A549 treated with Mapracorat at 1 μM for 4 hours (cell line): ENCODE measurements at places on chromosomes 1 and 21. TPM values are rescaled to one million over a fixed set of nuclear protein-coding genes. Genes with fewer than 3 reads are reported as not detected.

The POTED gene
- not detected in 5 replicates for total RNA-seq

The PTPN22 gene
- not detected in 5 replicates for total RNA-seq

The AMY2A gene
- total RNA-seq: not detected in 5 replicates

The RYR2 gene
- 0.01 to 0.06 TPM (median 0.02 TPM) in 4 of 5 replicates, not detected in the other for total RNA-seq

The NRDC gene
- 73.4 to 78.4 TPM (median 75.1 TPM) in 5 replicates for total RNA-seq

The CD5L gene
- not detected in 5 replicates for total RNA-seq

The RAB7B gene
- total RNA-seq: 0.92 to 1.7 TPM (median 0.96 TPM) in 5 replicates

The RXFP4 gene
- not detected in 5 replicates for total RNA-seq

The FLG gene
- total RNA-seq: 0.01 TPM in 1 of 5 replicates, not detected in the others

The COX20 gene
- 45.1 to 53.6 TPM (median 45.7 TPM) in 5 replicates for total RNA-seq

The UMODL1 gene
- not detected in 5 replicates for total RNA-seq

The RWDD3 gene
- 8.6 to 11.1 TPM (median 9.0 TPM) in 5 replicates for total RNA-seq

The FNDC5 gene
- total RNA-seq: 0.17 to 0.80 TPM (median 0.30 TPM) in 5 replicates

The METTL18 gene
- total RNA-seq: 4.4 to 6.5 TPM (median 4.9 TPM) in 5 replicates

The ATP6V1G3 gene
- not detected in 5 replicates for total RNA-seq

The EPHA2 gene
- 98.7 to 150 TPM (median 137 TPM) in 5 replicates for total RNA-seq

The BTBD19 gene
- 2.3 to 3.4 TPM (median 2.7 TPM) in 5 replicates for total RNA-seq

The SV2A gene
- 0.05 to 0.17 TPM (median 0.10 TPM) in 5 replicates for total RNA-seq

The MMEL1 gene
- not detected in 5 replicates for total RNA-seq

The CCDC30 gene
- total RNA-seq: 0.55 to 1.6 TPM (median 0.59 TPM) in 5 replicates

The ADORA1 gene
- total RNA-seq: 0.50 to 0.74 TPM (median 0.68 TPM) in 5 replicates

The RIPK4 gene
- total RNA-seq: 14.7 to 21.0 TPM (median 17.9 TPM) in 5 replicates

The SPRR2G gene
- not detected in 5 replicates for total RNA-seq

The LAMTOR5 gene
- 179 to 197 TPM (median 184 TPM) in 5 replicates for total RNA-seq

The HSD3B1 gene
- total RNA-seq: 0.27 TPM in 1 of 5 replicates, not detected in the others

The RORC gene
- 0.04 to 0.05 TPM in 2 of 5 replicates, not detected in the others for total RNA-seq

The NFASC gene
- 1.1 to 1.8 TPM (median 1.5 TPM) in 5 replicates for total RNA-seq

The EFNA1 gene
- total RNA-seq: 27.7 to 35.5 TPM (median 29.2 TPM) in 5 replicates

The LENEP gene
- total RNA-seq: 0.34 TPM in 1 of 5 replicates, not detected in the others

The LORICRIN gene
- total RNA-seq: not detected in 5 replicates

The KRTAP13-2 gene
- total RNA-seq: not detected in 5 replicates

The TNFRSF8 gene
- total RNA-seq: 0.09 to 0.16 TPM (median 0.13 TPM) in 5 replicates

The DPM3 gene
- 67.0 to 104 TPM (median 99.3 TPM) in 5 replicates for total RNA-seq

The VHLL gene
- total RNA-seq: not detected in 5 replicates

The VCAM1 gene
- total RNA-seq: 0.04 to 0.09 TPM (median 0.08 TPM) in 4 of 5 replicates, not detected in the other

The SPRR4 gene
- total RNA-seq: not detected in 5 replicates

The RHEX gene
- not detected in 5 replicates for total RNA-seq

The LCE3D gene
- total RNA-seq: 1.7 to 2.7 TPM (median 2.3 TPM) in 5 replicates

The IFNLR1 gene
- 0.85 to 1.4 TPM (median 1.1 TPM) in 5 replicates for total RNA-seq
